ENCODE measurements at places on chromosomes 3 and 15. TPM values are rescaled to one million over a fixed set of nuclear protein-coding genes. Genes with fewer than 3 reads are reported as not detected.

The CCR1 gene
- total RNA-seq: under 0.01 TPM

The GOLGA6L24 gene
- total RNA-seq: not detected

The ECE2 gene
- not detected for total RNA-seq

The NFKBIZ gene
- total RNA-seq: 82.2 TPM

The SCAANT1 gene
- total RNA-seq: not detected

The GOLGA8N gene
- total RNA-seq: 1.3 TPM

The SPATA12 gene
- not detected for total RNA-seq

The U2SURP gene
- total RNA-seq: 44.8 TPM

The PARP15 gene
- total RNA-seq: under 0.01 TPM

The GOLGA8H gene
- total RNA-seq: 0.28 TPM

The ARPC4 gene
- total RNA-seq: 387 TPM

The MCTP2 gene
- total RNA-seq: 0.58 TPM

The FGF7 gene
- 236 TPM for total RNA-seq

The SPESP1 gene
- total RNA-seq: 4.2 TPM

The CACNA2D2 gene
- total RNA-seq: not detected

The FEZF2 gene
- not detected for total RNA-seq

The LARP6 gene
- 49.0 TPM for total RNA-seq

The IL17RB gene
- total RNA-seq: under 0.01 TPM

The SLC7A14 gene
- total RNA-seq: 1.2 TPM

The SLC12A1 gene
- total RNA-seq: under 0.01 TPM
